ENCODE measurements at places on chromosomes 11 and 22.

GRCh38 chr22:43798492-43798891 is 13.6 kb downstream of the EFCAB6 start:
- no peak for ATAC-seq

- no peak for ATAC-seq
These were observed 29.7 kb downstream of the MUC5B start for GRCh38 chr11:1252371-1253102.

- no peak for ATAC-seq
These were observed 100.0 kb downstream of the CCDC34 start for GRCh38 chr11:27263046-27263445.

DNA sequence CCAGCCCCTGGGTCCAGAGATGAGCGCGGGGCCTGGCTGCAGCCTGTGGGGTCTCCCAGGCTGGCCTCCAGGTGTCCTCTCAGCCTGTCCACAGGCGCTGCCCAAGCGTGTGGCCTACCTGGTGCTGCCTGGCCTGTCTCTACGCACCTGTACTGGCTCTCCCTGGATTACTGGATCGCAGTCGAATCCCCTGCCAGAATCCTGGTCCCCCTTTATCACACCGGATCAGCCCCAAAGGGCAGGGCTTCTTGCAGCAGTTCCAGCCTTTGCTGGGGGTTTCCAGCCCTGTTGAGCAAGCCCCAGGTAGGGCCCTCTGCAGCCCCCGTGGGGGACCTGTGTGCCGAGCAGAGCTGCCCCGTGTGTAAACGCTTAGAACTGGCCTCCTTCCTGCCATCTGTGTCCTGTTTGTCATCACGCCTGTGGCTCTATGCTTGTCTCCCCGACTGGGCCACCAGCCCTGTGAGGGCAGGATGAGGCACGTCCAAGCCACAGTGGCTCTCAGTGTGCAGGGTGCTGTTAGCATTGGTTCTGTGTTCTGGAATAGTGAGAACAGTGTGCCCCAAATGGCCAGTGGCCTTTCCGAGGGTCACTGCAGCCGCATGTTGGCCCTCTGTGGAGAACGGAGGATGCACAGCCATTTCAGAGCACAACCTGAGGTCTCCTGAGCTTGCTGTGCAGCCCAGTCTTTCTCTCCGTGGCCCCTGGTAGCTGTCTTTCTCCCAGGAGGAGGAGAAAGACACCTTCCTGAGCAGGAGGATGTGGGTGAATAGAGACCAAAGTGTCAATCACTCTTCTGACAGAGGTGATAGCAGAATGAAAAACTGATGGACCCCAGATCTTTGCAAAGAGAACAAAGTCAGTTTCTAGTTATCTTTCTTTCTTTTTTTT is 13.9 kb upstream of the TXNRD2 start:
- no peak for ATAC-seq

DNA sequence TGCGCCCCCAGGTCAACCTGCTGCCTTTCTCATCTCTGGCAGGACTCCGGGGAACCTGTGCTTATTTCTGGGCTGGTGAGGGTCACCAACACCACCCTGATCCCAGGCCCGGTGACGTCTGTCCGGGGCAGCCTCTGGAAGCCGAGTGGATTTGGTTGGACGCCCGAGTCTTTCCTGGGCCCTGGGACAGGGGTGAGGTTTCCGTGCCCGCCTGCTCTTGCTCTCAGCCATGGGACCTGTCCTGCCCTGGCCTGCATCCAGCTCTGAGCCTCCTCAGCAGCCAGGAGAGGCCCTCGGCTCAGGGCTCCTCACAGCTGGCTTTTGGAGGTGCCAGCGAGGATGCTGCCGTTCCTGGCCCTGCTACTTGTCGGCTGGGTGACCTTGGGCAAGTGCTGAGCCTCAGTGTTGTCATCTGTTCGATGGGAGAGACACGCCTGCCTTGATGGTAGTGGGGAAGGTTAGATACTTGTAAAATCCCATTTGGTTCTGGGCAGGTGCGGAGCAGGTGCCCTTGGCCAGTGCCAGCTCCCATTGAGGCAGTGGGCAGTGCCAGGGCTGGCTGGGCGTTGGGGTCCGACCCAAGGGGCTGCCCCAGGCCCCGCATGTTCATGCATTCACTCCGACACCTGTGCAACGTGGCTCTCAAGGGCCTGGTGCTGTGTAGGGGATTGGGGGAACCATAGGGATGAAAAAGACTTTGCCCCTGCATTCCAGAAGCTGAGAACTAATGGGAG is 58.9 kb upstream of the THY1 start:
- ATAC-seq = no peak

DNA sequence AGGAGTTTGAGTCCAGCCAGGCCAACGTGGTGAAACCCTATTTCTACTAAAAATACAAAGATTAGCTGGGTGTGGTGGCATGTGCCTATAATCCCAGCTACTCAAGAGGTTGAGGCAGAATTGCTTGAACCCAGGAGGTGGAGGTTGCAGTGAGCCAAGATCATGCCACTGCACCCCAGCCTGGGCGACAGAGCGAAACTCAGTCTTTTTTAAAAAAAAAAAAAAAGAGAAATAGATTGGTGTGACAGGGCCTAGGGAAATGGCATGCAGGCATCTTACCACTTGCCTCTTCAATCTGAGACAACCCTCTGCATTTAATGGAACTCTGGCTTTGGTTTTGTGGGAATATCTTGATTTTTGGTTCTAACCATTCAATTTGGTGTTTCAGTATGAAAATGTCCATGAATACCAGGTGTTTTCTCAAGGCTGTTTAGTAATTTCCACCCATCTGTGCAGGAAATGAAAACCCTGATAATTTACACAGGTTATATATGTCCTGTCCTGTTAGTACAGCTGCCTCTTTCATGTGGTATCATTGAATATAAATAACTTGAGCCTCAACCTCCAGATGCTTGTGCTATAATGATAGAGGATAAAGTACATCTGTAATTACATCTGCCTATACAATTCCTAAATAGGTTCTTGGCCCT is 8.4 kb downstream of the XBP1 start:
- no peak for ATAC-seq

GRCh38 chr11:34454308-34455032 is 15.7 kb downstream of the CAT start:
- ATAC-seq = no peak

DNA sequence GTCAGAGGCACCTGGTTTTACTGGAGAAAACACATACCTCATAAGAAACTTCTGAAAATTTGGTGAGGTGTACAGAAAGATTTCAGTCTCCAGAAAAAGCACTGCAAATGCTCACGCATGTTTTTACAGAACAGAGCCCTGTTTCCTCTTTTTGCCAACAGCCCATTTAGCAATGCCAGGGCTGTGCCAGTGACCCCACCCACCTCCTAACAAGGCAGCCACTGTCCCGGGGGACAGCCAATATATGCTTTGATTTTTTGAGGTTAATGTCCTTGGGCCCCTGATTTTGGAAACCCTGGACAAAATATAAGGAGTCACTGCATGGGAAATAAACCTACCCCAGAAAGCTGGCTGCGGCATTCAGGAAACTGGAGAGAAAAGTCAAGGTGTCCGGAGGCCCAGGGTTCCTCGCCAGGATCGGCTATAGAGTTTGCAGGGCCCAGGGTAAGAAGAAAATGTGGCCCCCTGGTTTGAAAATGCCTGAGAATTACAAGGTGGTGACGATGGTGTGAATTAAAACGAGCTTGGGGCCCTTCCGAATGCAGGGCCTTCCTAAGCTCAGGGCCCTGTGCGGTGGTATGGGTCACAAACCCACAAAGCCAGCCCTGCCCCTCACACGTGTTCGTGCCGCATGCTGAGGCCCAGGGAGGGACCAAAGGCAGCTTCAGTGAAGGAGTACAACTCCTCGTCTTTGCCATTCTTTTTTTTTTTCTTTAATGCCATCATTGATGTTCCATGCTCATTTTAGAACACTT is 71.1 kb upstream of the WNT7B start:
- ATAC-seq = no peak

DNA sequence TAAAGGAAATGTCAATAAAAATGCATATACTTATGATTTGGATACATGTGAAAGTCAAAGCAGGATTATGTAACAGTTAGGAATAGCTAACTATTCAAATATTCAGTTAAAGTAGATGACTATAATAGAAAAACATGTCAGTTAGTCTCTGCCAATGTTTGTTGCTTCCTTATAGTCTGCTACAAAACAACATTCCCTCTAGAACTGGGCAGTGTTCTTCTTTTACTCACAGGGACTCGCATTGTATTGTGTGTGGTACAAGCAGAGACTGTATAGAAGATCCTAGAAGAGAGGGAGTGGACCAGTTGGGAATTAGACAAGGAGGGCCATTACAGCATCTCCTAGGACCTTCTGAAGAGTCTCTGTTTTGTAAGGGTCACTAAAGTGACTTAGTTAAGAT is 10.6 kb downstream of the ACAT1 start:
- ATAC-seq = no peak

GRCh38 chr22:25629613-25630012 is 65.1 kb downstream of the GRK3 start:
- ATAC-seq = no peak

- ATAC-seq = no peak
These were observed 978 bp downstream of the CSDC2 start for GRCh38 chr22:41561788-41562187.

- no peak for ATAC-seq
These were observed at the start of gene SCN2B for GRCh38 chr11:118175993-118176777. SCN2B (minus strand) TSS chr11:118176639; CDS start chr11:118176431, 208 bp downstream.

DNA sequence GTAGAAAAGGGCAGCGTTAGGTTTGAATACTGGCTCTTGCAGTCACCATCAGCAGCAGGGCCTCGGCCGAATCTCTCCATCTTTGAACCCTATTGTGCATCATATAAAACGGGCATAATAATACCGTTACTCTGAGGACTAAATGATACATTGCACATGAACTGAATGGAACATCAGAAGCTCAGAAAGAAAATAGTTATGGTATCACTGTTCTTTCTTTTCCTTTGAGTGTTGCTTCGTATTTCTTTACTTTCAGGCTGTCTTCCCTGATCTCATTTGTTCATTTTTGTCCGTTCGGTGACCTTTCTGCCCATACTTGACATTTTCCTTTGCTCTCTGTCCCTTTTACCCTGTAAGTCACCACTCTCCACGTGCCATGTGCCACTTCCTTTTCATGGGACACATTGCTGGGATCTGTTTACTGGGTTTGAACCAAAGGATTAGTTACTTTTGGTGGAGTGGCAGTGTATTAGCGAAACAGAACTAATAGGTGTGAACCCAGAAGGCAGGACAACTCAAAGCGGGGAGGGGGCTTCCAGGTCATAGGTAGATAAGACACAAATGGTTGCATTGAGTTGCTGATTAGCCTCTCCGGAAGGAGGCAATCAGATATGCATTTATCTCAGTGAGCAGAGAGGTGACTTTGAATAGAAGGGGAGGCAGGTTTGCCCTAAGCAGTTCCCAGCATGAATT is 717 bp upstream of the ZNF202 start:
- no peak for ATAC-seq

DNA sequence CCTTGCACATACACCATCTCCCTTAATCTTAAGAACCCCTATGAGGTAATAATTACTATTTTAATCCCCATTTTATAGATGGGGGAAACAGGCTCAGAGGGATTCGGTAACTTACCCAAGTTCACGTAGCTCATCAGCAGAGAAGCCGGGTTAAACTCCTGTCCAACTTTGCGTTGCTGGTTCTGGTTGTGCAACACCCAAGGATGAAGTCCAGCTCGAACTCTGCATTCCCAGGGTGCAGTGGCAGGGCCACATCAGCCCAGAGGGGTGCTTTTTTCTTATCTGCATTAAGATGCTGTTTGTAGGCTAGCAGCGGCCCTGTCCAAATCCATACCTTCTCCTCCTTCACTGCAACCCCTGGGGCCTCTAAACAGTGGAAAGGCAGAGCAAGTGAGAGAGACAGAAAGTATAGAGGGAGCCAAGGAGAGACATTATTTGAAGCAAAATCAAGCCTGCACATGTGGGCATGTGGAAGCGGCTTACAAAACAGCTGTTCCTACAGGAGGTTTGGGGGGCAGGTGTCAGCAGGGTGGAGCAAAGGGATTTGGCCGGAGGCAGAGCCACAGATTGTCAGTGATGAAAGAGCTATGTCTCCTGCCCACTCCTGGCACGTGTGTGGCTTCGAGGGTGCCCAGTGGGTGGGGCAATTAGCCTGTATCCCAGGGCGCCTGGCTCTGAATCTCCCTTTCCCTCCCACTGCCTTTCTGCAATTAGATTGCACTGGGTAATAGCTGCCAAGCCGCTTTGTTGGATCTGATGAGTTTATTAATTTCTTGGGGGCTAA is 129.5 kb upstream of the TBCEL start:
- no peak for ATAC-seq

DNA sequence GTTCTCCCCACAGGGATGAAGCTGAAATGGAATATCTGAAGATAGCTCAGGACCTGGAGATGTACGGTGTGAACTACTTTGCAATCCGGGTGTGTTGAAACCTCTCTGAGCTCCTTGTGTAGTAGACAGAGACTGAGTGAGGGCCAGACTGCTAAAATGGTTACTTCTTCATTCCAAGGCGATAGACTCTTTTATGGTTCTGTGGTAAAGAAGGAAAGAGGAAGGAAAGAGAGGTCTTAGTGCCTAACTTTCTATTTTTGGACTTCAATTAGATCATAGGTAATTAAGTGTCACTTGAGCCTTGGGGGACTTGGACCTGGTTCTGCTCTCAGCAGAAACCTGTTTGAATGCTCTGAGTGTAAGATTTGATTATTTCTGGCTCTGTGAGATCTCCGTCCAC is 54.7 kb downstream of the NF2 start:
- ATAC-seq = no peak

GRCh38 chr11:35139722-35140282 is 831 bp downstream of the CD44 start:
- ATAC-seq = no peak

DNA sequence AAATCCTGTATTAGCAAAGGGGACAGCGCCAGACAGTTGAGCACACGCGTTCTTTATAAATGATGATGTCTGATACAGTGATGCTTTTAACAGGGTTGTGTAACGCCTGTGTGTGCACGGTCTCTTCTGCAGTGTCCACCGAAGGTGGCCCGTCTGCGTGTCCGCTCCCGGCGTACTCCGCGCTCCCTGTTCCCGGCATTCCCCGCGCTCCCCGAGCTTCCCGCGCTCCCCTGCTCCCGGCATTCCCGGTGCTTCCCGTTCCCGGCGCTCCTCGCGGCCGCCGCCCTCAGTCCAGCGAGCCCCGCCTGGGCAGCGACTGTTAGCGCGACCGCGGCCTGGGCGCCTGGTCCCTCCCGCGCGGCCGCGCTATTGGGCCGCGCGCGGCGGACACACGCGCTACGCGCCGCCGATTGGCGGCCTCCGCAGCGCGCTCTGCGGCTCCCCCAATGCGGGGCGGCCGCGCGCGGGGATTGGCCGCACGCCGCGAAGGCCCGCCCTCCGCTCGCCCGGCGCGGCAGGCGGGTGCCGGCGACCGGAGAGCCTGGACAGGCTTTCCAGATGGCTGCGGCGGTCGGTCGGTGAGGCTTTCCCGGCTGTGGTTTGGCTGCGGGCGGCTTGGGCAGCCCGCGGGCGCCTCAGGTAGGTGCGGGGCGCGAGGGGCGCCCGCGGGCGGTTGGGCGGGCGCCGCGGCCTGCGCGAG is at the start of gene DGCR8:
TSS of gene DGCR8 (plus strand) at position 497 of the 700 bp plus-strand sequence. CDS start 5,723 bp downstream, outside the sequence.
- peak; percentile 93 for ATAC-seq

GRCh38 chr22:44580176-44581095 is 82.4 kb upstream of the RTL6 start:
- no peak for ATAC-seq

GRCh38 chr11:72439455-72439854 is 5.1 kb upstream of the CLPB start:
- ATAC-seq = no peak

- no peak for ATAC-seq
These were observed 92.8 kb downstream of the CCDC73 start for GRCh38 chr11:32701616-32702015.

GRCh38 chr22:44172370-44173108 is 8.2 kb upstream of the PARVG start:
- ATAC-seq = no peak

- no peak for ATAC-seq
These were observed 1.5 kb downstream of the DGAT2 start for GRCh38 chr11:75770102-75770501.
